Fibroblast of lung (primary cell): ENCODE measurements at places on chromosomes 11 and 22.
A peak's percentile ranks its signal among the peaks of the same experiment; 100 is the strongest.

GRCh38 chr11:23923357-23923756 is 573.5 kb upstream of the LUZP2 start:
- no peak for DNase-seq

DNA sequence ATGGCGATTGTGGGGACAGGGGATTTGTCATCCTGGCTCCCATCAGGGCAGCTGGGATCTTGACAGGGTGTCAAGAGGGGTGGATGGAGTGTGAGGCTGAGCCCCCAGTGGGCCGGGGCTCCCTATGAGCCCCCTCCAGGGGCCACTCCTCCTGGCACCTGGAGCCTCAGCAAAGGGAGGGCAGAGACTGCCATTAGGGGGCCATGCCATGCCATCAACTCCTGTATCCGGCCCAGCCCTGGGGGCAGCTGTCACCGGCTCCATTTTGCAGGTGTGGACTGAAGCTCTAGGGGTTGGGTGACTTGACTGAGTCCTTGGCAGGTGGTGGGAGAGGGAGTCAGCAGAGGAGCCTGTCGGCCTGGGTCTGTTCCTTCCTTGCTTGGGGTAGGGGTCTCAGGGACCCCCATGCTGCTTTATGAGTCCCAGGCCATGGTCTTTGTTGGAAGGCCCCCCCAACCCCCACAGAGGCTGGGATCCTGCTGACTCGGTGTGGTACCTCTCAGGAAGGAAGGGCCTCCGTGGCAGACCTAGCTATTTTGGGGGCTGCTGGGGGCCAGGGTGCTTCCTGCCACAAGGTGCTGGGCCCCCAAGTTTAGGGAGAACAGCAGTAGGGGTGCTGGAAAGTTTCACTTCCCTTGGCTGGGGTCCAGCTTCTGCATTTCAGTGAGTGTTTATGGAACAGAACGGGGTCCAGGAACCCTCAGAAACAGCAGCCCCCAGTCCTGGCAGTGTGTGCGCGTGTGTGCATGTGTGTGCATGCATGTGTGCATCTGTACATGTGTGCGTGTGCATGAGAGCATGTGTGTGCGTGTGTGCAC is 1.5 kb downstream of the ACY3 start:
- DNase-seq: no peak

GRCh38 chr22:43398910-43399309 is 12.9 kb upstream of the MPPED1 start:
- DNase-seq: no peak

GRCh38 chr22:25475257-25476022 is 89.0 kb upstream of the GRK3 start:
- peak; percentile 69 for DNase-seq

DNA sequence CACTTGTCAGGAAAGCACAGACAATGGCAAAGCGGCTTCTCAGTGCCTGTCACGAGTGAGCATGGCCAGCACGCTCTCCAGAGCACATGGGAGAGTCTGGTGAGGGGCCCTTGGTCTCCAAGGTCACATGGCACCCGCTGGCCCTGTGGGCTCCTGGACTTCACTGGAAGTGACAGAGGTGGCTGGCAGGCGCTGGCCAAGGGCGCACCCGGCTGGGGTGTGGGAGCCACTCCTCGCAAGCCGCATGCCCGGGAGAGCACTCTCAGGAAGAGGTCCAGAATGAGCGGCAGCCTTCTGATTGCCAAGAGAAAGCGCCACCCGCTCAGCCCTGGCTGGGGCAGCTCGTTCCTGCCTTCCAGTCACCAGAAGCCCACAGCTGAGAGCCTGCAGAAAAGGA is 17.1 kb upstream of the MOB2 start:
- DNase-seq: no peak
